Stimulated activated CD4-positive, alpha-beta T cell treated with anti-CD3 and anti-CD28 coated beads, Interleukin-15, amount 100 ng/mL, for 48 hours (primary cell): ENCODE measurements at places on chromosomes 1 and 21.

GRCh38 chr1:110188035-110188618 lies 22.0 kb upstream of the KCNC4 start:
- no peak for DNase-seq

- no peak for DNase-seq
Measured at GRCh38 chr1:230567221-230567575, 75.1 kb upstream of the COG2 start.

DNA sequence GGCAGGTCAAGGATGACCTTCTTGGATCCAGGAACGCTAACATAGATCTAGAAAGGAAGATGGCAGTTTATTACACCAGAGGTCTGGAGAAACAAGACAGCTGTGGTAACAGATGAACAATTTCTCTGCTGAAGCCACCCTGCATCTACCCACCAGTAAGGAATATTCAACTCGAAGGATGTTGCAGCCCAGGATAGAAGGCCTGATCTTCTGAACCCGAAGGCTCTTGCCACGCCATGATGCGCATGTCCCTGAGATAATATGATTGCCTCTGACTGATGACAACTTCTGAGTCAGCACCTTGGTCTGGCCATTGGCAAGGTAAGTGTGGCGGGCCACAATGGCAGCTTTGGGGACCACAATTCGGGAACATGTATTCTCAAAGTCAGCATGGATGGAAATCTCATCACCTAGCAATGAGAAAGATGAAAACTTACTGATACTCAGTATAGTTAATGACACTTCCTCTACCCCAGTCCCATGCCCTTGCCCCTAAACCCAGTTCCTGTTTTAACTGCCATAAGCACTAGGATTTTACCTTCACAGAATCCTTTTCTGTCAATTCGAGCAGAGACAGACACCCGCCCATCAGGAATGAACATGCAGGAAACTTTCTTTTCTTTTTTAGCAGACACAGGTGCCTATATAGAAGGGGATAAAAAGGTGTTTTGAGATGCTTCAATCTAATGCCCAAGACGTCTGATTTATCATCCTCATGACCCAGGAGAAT lies 1.8 kb downstream of the TXNIP start:
- DNase-seq: no peak

DNA sequence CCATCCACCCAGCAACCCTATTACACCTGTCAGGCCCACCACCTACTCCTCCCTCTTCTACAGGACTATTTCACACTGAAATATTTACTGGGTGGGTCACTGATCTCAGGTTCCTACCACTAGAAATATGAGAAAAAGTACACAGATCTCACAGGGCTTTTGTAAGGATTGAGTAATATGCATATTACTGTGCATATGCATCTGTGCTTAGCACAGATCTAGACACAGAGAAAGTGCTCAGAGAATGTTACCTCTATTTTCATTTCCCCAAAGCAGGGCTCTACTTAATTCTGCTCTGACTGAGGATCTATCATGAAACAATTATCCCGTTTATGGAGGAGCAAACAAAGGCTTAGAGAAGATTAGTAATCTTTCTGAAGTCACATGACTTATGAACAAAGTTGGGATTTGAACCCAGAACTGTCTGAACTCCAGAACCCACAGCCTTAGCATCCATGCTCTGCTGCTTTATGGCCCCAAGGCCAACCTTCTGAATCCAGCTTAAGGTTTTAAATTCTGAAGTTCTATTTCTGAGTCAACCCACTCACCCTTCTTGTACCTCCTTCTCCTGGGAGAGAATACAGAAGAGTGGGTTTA lies 11.8 kb downstream of the TSSK3 start:
- no peak for DNase-seq
